ENCODE measurements at places on chromosomes 13 and 19. TPM values are rescaled to one million over a fixed set of nuclear protein-coding genes. Genes with fewer than 3 reads are reported as not detected.

PRR22 gene
- total RNA-seq, result 0.09 TPM

C19orf38 gene
- total RNA-seq, result 1.2 TPM

SUCLA2 gene
- total RNA-seq, result 46.8 TPM

NAA16 gene
- total RNA-seq, result 6.5 TPM

VSTM1 gene
- not detected for total RNA-seq

ZFR2 gene
- total RNA-seq, result not detected

All from bronchial smooth muscle cell (primary cell).